AG09309 (cell line): ENCODE measurements at places on chromosomes 2 and 18.
A peak's percentile ranks its signal among the peaks of the same experiment; 100 is the strongest.

DNA sequence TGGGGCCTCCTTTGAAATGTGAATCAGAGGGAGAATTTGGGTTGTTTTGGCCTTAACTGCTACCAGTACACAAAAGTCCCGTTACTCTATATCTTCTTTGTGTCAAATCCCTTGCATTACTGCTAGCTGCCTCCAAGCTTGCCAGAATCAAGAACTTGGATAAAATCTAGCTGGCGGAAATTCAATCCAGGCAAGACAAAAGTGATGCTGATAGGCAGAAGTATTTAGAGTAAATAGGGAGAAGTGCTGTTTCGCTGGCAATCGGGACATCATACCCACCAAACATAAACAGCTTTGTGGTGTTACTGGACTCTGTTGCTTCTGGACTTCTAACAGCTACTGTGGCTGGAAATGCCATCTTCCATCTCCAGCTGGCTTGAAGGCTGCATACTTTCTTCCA is 2.5 kb downstream of the IFIH1 start:
- no peak for DNase-seq

GRCh38 chr2:102606353-102606752 is 13.0 kb upstream of the SLC9A2 start:
- DNase-seq: peak; percentile 1

DNA sequence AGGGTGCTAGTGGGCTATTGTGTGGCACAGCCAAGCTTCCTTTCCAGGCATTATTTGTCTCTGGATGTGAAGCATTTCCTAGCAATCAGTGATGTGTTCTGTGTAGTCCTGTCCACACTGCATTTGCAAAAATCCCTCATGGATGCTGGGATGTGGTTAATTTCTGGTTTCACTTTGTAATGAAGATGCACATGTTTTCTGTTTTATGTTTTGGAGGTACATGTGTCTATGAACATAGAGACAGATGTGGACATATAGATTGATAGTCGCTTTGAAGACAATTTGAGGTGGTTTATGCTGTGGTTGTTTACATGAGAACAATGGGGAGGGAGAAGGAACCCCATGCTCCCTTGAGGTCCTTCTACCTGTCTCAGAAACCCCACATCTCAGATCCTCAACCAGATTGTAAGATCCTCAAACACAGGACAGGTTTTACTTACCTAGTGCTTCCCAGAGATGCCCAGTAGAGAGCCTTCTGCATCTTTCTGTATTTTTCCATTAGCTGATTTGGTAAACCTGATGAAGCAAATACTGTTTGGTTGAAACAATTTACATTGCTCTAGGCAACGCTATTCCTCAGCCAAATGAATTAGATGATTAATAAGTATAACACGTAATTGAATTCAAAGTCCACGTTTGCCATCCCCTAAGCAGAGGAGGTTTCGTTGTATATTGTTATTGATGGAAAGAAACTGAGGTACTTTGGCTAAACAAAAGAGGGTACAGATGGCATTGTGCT is 204.4 kb downstream of the SPP2 start:
- DNase-seq: no peak

DNA sequence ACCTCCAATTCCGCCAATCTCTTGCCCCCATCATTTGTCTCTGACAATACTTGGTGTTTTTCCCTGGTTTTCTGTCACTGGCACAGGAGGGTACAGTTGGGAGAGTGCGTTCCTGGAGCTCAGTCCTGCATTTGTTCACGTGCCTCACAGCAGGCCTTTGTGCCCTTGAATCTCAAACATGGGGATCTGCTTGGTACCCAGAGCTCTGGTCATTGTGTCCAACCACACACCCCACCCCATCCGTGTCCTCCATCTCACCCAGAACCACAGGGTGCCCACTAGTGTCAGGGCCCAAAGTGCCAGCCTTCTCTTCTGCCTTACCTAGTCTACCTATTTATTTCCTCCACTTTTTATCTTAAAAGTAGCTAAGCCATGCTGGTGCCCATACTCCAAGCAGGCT is 16.2 kb downstream of the GAREM2 start:
- no peak for DNase-seq

GRCh38 chr2:1686784-1687105 is 57.6 kb downstream of the PXDN start:
- DNase-seq: no peak

DNA sequence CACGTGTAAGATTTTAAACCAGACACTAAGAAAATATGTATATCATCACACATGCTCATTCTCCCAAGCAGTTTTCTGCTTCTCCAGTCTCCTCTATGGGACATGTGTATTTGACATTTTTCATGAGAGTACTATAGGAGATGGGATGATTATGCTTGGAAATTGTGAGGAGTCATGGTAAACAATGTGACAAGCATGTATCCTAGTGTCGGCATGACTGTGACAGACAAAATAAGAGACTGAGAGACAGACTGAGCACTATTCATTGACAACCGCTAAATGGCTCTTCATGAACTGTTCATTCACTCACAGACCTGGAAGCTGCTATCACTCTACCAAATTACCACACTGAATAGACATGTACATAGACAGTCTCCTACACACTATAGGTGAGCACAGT is 127.1 kb downstream of the VWC2L start:
- no peak for DNase-seq

GRCh38 chr2:1865716-1866234 is 121.5 kb upstream of the PXDN start:
- DNase-seq: no peak

DNA sequence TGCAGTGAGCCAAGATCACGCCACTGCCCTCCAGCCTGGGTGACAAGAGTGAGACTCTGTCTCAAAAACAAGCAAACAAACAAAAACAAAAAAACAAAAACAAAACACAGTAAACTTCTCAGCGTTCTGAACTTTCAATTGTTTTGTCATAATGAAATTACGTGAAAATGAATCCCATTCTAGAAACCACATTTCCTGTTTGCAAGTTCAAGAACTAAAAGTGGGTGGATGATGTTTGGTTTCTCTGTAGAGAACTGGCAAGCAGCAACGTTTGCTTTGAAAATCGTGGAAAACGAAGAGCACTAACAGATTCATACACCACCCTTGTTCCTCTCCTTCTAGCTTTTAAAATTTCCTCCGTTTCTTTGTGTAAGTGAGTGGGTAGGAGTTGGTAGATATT is 226.1 kb upstream of the LYPD1 start:
- no peak for DNase-seq

- DNase-seq: no peak
Measured at GRCh38 chr2:232291343-232291742, 87.2 kb upstream of the ALPP start.

GRCh38 chr2:240703417-240704341 is 12.0 kb downstream of the AQP12A start:
- DNase-seq: no peak

- peak; percentile 17 for DNase-seq
Measured at GRCh38 chr18:74234326-74235171, 57.2 kb downstream of the CYB5A start.

- DNase-seq: peak; percentile 44
Measured at GRCh38 chr2:45681675-45682074, 30.2 kb downstream of the PRKCE start.

- no peak for DNase-seq
Measured at GRCh38 chr2:88067598-88067997, at the start of gene SMYD1. Gene SMYD1, plus strand, starts transcription at chr2:88067825. Its CDS starts 40 bp downstream, at chr2:88067865.

GRCh38 chr2:73075477-73076373 is 4.2 kb upstream of the SFXN5 start:
- DNase-seq: no peak

DNA sequence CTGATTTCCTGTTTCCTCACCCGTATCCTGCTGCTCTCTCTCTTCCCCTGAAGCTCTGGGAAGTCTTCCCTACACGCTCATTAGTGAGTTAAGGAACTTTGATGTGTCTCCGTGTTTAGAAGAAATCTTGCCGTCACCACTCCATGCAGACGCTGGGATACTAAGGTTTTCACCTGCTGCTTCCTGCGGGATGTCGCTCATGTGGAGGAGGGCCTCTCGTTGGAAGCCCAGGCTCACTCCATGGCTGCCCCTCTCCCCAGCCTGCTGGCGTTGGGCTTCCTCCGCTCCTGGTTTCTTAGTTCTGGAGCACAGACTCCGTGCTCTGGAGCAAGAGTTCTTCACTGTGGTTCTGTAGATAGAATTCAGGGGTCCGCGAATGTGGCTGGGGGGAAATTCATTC is 326.3 kb downstream of the GBX2 start:
- no peak for DNase-seq

- DNase-seq: no peak
Measured at GRCh38 chr2:168712053-168712452, 90.4 kb upstream of the NOSTRIN start.

DNA sequence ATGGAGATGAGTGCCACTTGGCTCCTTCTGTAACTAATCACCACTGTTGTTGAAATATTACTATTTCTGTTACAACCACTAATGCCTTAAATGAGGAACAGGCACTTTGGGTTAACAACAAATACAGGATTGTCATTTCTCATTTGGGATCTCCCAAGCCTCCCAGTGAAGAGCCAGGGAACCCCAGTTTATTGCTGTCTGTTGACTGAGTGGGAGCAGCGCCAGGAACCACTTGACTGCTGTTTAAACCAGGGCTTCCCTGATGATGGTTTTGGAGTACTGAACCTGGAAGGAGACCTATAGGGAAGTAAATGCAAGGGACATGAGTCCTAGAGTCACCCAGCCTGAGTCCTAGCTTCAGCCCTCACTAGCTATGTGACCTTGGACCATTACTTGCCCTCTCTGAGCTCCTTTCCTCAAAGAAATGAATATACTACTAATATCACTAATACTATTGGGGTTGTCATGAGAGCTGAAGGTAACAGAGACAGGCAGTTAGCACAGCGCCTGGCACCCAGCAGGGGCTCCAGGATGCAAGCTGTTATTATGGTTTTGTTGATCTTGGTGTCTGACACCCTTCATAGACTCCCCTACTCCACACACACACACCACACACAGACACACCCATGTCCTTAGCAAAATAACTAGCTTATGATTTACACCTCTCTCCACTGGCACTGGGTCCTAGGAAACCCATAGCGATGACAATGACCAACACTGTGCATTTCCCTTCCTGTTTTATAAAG is 104.2 kb upstream of the FZD7 start:
- DNase-seq: no peak

DNA sequence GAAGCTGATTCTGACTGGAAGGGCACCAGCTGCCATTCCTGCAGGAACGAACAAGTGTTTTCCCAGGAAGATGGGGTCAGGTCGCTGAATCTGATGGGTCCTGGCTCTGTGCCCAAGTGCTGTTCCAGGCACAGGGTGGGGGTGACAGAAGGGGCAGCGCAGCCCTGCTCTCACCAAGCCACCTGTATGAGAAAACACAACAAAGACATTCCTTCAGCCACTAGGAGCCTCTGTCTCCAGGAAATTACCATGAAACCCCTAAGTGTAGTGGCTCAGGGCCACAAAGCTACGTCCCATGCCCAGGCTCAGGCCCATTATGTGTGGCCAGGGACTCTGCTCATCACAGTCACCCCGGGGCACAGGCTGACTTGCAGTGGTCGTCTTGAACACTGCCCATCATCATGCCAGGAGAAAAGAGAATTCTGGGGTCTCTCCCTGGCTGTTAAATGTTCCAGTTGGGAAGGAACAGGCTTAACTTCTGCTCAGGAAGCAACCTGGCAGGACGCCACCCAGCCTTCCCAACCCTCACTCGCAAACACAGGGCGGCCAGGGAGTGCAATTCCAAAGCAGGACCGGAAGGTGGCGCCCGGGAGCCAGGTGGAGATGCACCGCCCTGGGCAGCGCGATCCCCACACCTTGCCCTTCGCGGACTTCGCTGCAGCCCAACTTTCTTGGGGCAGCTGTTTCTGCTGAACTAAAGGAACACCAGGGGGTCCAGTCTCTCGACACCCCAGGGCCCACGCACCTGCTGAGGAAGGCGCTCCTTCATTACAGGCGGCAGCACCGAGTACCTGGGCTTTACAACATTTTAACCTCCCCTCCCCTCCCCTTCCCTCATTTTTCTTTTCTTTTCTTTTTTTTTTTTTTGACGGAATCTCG is 11.0 kb upstream of the SFTPB start:
- DNase-seq: peak; percentile 13

DNA sequence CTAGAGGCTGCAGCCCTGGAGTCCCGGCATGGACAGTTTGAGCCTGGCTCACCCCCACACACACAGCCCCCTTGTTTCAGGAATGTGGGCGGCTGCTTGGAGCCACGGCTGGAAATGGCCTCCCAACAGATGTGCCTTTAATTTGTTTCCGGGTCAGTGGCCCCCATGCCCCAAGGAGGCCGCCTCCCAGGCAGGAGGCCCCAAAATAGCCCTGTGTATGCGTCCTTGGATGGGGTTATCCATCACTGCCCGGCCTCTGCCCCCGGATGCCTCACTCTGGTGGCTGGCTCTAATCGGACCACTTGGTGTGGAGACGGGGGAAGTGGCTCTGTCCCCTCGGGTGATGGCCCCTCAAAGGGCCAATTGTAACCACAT is 151.9 kb upstream of the MYCN start:
- no peak for DNase-seq

DNA sequence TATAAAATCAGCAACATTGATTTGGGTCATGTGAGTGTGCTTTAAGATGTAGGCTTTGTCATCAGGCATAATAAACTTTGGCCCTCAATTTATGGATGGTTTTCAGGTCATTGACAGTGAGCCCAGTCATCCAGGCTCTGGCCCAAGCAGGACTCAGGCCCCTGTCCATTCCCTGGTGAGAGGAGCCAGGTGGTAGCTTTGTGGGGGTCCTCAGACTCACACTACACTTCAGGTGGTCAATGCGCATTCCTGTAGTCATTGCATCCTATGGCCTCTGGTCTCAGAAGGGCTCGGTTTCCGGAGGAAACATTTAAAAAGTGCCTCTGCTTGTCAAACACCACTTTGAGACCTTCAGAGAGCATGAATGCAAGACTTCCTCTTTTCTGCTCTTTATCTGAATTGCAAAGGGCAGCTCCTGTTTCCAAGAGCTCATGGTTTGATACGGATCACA is 20.2 kb downstream of the LGALSL start:
- no peak for DNase-seq

GRCh38 chr2:66240286-66240685 is 194.6 kb upstream of the MEIS1 start:
- no peak for DNase-seq

- DNase-seq: no peak
Measured at GRCh38 chr2:150624001-150624401, 136.5 kb upstream of the RND3 start.

DNA sequence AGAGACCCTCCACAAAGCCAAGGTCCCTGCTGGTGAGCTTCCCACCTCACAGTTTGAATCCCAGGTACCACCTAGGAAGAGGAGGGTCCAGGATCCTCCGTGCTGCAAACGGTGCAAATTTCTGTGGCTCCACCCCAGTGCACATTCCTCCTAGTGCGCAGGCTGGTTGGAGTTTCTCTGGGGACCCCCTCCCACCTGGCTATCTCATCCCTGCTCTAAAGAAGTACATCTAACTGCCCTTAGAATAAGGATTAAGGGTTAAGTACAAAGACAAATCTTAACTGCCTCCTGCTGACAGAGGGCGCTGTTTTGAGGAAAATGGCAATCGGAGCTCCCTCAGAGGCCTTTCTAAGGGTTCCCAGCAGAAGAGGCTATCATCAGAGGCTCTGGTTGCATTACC is 109.6 kb upstream of the FSIP2 start:
- DNase-seq: no peak

DNA sequence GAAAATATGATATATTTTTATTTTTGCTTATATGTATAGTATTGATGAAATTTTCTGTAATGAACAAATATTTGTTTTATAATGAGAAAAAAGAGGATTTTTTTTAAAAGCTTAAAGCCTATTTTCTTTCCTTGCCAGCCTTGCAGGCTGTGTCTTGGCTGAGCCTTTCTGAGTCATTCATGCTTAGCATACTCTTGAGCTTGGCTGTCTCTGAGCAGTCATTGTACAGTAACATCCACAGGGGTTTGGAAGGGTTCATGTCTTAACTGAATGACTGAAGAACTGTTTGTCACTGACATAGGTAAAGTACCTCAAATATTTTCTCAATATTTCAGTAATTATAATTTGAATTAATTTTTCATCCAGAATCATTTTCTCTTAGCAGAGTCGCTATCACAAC is 49.3 kb downstream of the GPR39 start:
- no peak for DNase-seq
